Stimulated activated CD8-positive, alpha-beta memory T cell treated with anti-CD3 and anti-CD28 coated beads, Interleukin-4, amount 100 ng/mL, for 1 hour (primary cell): ENCODE measurements at places on chromosomes 13 and 19.

DNA sequence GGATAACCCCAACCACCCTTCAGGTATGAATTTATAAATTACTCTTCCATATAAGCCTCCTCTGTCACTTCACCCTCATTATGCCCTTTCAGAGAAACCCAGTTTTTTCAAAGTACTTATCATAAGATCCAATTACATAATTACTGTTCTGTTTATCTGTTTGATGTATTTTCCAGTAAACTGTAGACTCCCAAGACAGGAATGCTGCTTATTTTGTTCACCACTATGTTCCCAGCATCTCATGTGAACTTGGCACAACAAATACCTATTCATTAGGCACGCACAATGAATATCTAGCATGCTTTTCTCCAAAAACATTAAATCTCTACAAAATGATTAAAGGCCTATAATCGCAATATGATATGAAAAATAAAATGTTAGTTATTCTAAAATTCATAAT is 13.2 kb downstream of the ENOX1 start:
- no peak for DNase-seq

DNA sequence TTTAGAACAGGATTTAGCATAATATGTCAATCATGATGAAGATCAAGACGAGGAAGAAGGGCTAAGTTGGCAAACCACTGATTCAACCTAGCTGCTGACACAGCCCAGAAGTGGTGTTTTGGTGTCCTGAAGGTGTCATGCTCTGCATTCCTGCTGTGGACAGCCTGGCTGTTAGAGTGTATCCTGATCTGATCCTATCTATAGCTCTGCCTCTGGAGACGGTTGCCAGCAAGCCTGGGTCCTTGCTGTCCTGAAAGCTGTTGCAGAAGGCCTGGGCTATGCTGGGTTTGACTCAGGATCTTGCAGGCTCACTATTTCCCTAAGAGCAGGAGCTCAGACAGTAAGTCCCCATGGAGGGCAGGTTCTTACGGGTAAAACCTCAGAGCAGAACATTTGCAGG is 416.4 kb downstream of the TSHZ3 start:
- DNase-seq, result no peak

- no peak for DNase-seq
Measured at GRCh38 chr13:65034266-65034665, 2195.9 kb downstream of the PCDH9 start.

DNA sequence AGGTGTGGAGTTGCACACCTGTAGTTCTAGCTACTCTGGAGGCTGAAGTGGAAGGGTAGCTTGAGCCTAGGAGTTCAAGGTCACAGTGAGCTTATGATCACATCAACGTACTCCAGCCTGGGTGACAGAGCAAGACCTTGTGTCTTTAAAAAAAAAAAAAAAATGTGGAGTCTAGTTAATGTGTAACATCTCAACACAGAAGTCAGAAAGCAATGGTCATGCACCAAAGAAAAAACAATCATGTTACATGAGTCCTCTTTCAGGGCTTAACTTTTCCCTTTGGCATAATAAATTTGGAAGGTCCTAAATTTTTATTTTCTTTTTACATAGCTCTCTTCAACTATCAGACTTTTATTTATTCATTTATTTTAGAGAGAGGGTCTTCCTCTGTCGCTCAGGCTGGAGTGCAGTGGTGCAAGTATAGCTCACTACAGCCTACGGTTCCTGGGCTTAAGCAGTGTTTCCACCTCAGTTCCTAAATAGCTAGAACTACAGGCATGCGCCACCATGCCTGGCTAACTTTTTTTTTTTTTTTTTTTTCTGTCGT is 22.3 kb downstream of the SETDB2 start:
- DNase-seq, result no peak

- DNase-seq, result no peak
Measured at GRCh38 chr13:111202745-111203144, 87.6 kb downstream of the ARHGEF7 start.

DNA sequence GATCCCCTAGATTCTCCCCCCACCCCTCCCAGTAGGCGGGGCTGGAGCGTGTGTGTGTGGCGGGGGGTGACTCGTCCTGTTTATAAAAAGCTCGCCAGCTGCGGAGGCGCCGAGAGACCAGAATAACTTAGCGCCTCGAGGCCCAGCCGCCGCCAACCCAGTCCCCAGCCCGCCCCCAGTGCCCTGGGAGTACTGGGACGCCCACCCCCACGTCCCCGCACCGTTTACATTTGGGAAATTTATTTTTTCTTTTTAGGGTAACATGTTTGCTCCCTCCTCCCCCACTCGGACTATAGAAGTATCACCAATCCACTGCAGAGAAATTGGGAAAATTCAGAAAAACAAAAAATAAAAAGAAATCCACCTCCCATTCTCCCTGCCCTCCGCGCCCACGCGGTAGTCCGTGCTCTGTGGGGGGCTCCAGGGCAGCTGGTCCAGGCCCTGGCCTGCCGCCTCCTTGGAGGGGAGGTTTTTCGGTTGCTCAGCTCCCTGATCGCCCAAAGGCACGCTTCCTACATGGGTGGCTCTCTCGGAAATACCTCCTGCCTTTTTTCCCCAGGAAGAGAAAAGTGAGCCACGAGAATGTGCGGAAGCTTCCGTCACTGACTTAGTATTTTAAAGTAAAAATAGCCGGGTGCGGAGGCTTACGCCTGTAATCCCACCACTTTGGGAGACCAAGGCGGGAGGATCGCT is 1.5 kb upstream of the RAB3A start:
- no peak for DNase-seq

DNA sequence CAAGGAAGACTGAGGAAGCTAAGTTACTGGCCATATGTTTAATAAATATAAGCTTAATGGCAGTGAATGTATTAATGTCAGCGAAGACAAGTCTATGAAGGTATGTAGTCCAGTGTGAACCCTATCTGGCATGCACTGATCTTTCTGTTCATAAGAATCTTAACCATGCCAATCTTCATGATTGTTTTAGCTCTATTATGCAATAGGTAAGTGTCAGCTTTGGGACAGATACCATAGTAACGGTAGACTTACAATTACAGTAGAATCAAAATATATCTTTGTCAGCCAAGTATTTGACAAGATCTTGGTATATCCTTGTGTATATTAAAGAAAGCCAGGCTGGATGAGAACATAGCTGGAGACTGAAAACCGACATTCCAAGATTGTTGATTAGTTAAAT is 428.5 kb downstream of the SPRY2 start:
- no peak for DNase-seq

- no peak for DNase-seq
Measured at GRCh38 chr19:46369817-46370216, 22.9 kb downstream of the PPP5C start.

- no peak for DNase-seq
Measured at GRCh38 chr13:57030671-57031070, 110.0 kb upstream of the PRR20A start.

DNA sequence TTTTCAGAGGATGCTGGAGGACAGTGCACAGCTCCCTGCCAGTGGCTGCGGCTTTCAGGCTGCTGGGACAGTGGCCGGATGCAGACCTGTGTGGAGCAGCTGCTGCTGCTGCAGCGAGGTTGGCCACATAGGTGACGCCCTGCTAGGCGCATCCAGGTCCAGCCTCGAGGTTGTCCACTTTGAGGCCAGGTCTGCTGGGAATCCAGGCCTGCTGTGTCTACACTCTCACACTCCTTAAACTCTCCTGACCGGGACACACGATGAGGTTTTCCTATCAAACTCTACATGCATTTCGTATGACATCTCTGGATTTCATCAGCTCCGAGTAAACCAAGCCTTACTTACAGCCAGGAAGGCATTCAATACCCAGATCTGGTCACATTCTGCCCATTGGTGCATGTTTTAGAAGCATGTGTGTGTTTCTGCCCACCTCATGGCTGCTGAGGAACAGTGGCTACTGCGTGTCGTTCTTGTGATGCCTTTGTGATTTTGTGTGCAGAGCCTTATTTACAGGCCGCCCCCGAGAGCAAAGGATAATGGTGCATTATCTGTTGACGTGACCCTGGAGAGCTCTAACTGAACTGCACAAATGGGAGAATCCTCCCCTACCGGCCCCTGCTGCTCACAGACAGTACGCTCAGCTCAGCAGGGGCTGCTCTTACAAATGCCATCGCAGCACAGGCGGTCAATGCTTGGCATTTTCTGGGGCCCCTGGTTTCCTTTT is 12.3 kb upstream of the MCF2L start:
- DNase-seq, result no peak

- DNase-seq, result no peak
Measured at GRCh38 chr13:106183410-106184065, 351.9 kb downstream of the EFNB2 start.

- no peak for DNase-seq
Measured at GRCh38 chr13:44574466-44574855, 1.7 kb downstream of the TSC22D1 start.

DNA sequence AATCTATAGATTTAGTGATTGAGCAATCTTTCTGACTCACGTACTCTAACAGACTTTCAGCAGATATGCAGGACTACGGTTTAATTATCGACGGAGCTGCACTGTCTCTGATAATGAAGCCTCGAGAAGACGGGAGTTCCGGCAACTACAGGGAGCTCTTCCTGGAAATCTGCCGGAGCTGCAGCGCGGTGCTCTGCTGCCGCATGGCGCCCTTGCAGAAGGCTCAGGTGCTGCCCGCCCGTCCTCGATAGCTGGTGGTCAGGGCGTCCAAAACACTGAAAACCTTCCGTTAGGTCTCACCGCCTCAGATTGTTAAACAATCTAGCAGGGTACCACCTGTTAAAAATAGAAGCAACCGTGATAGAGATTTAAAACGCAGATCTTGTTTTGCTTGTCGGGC is 113.2 kb upstream of the MCF2L start:
- DNase-seq, result no peak

GRCh38 chr13:80336776-80337287 is 4.1 kb downstream of the SPRY2 start:
- no peak for DNase-seq

DNA sequence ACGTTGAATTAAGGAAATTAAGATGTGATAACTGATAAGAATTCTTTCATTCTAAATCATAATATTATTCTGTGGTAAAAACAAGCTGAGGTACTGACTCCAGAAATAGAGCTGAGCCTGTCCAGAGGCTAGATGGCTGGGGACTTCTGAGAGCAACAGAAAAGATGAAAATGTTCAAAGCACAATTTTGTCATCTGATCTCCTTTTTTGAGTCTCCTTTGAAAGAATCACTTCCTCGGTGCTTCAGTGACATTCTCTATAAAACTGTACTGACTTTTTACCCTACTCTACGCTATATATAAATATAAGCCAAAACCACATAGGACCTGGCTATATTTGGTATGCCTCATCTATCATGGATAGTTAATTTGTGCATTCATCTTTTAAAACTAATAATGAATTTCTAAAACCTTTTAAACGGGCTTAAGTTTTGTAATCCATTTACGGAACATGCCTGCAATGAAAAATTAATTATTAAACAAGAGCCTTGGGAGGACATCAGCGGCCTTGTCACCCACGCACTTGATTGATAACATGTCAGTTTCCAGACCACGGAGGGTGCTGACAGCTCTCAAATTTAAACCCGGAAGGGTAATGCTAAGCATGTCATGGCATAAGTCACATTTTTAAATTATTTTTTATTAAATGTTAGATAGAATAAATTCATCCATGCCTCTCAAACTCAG is 235.5 kb downstream of the PCDH9 start:
- DNase-seq, result no peak

- no peak for DNase-seq
Measured at GRCh38 chr13:112253631-112254030, 122.5 kb upstream of the SPACA7 start.

GRCh38 chr19:5094768-5095567 is 126.1 kb downstream of the KDM4B start:
- no peak for DNase-seq

- no peak for DNase-seq
Measured at GRCh38 chr19:934865-935479, 9.1 kb downstream of the ARID3A start.

DNA sequence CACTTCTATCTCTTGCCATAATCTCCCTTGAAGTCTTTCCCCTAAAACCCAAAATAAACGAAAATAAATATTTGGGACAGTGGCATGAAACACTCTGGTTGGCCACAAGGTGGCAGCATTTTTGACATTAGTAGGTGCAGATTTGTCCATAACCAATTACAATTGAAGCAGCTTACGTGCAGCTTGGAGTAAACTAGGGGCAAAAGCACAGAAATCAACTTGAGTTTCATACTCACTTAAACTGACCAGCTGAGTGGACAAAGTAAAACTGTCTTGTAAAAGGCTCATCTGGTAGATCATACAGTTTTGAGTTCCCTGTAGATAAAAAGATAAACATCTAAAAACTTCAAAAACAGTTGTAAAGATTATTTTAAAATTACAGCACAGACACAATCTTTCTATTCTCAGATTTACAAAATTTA is 18.8 kb downstream of the PDCD5 start:
- DNase-seq, result no peak

- no peak for DNase-seq
Measured at GRCh38 chr19:32343550-32344262, 1.7 kb upstream of the ZNF507 start.

DNA sequence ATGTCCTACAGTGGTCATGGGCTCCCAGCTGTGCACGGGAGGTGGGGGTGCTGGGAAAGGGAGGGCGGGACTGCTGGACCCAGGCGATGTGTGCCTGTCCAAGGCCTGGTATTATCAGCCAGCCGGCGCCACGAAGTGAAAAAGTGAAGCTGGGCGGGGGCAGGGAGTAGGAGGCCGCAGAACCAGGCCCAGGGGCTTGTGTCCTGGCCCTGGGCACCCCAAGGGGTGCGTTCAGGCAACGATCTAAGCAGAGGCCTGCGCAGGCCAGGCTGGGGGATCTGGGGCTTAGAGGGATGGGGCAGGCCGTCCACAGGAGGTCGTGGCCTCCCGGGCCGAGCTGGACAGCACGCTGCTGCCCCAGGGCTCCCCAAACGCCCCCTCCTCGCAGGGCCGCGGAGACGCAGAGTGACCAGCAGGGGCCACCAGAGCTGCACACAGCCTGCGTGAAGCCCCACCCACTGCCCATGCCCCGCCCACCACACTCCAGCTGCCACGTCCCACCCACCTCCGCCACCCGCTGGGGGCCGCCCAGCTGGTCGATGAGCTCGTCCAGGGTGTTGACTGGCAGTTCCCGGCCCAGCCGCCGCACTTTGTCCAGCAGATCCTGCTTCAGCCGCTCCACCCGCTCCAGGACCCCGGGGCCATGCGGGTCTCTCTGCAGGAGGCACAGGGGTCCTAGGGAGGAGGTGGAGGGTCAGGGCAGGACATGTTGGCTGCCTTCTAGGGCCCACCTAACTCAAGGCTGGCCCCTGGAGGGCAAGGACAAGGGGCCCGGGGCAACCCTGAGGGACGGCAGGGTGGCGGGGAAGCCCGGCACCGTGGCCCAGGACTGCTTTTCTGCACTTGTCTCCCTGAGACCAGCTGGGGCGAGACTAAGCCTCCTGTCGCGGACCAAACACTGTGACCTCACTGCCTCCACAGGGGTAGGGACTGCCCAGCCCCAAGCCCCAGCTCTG is 9.5 kb downstream of the GPX4 start:
- peak; percentile 72 for DNase-seq

- DNase-seq, result no peak
Measured at GRCh38 chr13:110107568-110108347, 199.2 kb downstream of the COL4A1 start.

DNA sequence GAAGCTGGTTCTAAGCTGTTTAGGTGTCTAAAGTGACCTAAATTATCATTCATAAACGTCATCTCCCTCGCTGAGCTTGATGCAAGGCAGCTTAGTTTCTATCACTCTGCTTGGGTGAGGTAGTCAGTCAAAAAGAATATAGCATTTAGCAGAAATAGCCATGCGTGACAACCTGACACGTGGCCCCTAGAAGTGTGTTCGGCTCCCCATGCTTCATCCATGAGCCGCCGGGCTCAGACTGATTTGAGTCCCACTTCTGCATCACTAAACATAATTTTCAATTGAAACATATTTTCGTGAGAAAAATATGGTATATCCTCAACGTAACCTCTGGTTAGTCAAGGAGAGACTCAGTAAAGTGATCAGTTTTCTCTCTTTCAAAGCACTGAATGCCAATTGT is 459.8 kb downstream of the IRS2 start:
- no peak for DNase-seq
